ENCODE measurements at places on chromosomes 6 and 20.

- DNase-seq, result no peak
Measured at GRCh38 chr6:79512014-79512413, 25.2 kb downstream of the LCA5 start.

- DNase-seq, result no peak
Measured at GRCh38 chr6:158662607-158662953, 12.7 kb downstream of the SYTL3 start.

DNA sequence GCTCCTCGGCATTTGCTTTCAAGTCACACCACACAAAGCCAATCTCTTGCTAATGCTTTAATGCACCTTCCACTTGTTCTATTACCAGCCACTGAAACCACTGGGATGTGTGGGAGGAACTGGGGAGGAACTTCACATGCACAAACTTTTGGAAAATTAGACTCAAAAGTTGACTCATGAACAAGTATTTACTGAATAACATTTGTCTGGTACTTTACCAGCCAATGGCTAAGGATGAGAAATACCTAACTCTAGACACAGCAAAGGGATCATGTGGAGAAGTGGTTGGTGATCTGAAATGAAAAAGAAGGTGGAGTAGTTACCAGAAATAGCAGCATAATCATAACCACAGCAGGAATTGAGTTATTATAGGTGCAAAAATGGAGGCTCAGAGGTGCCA is 554.0 kb upstream of the NOX3 start:
- DNase-seq, result no peak

- no peak for DNase-seq
Measured at GRCh38 chr6:55713436-55713835, 134.4 kb upstream of the HMGCLL1 start.

DNA sequence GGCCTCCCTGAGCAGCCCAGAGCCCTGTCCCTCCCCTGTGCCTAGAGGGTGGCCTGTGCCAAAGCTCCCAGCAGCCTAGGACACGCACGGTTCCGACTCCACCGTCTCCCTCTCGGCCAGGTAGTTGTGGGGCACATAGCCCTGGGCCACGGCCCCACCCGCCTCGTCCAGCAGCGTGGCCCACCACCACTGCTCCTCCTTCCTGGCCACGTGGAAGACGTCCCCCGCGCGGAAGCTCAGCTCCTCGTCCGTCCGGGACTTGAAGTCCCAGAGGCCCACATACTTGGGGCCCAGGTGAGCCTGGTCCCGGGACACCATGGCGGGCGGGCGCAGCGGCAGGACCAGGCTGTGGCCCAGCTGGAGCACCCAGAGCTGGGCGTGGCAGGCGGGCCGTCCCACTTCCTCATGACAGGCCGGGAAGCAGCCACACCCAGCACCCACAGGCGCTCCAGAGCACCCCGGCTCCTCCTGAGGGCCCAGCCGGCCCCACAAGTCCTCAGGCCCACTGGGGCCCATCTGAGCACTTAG is at the start of gene PTK6:
TSS of gene PTK6 (minus strand) at position 380 of the 528 bp plus-strand sequence. CDS start at position 318, 62 bp downstream.
- peak; percentile 77 for DNase-seq

- no peak for DNase-seq
Measured at GRCh38 chr6:168035661-168036545, 38.4 kb downstream of the KIF25 start.

- DNase-seq, result no peak
Measured at GRCh38 chr6:44053760-44054556, 73.3 kb downstream of the MRPL14 start.

DNA sequence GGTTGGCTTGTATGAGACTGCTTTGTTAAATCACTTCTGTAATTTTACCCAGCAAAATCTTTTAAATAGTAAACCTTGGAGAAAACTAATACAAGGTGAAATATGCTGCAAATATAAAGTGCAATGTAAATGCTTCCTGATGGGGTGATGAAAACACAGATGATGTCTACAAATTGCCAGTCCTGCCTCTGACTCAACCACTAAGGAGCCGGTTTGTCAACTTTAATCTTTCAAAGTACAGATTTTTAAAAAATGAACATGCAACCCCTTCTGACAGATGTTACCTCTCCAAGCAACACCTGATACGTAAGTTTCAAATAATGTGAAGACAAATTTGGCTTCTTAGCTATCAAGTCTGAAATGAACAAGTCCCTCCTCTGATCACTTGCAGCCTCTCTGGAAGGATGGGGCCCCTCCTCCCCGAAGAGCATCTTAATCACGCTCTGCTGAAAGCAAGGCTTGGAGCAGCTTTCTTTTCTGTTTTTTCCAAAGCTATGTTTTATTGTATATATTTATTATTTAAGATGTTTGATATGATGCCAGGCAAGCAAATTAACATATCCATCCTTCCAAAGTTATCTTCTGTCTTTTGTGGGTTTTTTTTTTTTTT is 196.0 kb downstream of the MYLK4 start:
- no peak for DNase-seq

GRCh38 chr6:51788121-51788520 is 299.3 kb downstream of the PKHD1 start:
- no peak for DNase-seq

DNA sequence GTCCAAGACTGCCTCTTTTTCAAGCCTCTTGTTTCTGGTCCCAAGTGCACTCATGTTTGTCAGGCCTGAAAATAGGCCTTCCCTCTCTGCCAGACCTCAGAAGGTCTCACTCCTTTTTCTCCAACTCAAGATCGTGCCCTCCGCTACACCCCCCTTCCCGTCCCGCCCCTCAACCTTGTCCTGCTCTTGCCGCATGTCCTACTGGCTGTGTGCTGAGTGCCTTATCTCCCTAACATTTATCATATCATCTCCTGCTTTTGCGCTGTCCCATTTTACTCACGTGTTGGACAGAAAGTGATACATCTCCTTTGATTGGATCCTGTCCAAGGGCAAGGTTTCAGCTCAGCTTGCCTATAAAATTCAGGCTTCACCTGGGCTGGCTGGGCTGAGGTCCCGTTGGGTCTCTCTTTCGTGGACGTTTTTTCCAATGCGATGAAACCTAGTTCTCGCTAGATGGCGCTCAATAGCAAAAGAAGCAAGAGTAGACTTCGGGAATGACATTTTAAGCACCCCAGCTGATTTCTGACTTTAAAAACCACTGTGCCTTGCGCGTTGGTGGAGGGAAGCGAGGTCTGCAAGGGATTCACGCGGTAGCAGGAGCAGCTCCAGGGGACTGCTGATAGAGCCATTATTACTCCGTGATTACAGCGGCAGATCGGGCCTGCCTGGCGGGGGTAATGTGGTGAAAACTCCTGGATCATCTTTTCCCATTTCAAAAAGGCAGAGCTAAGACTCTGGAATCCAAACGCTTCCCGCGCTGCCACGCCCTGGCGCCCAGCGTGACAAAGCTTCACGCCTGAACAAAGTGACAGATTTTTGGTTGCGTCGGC is 137.6 kb downstream of the IMPG1 start:
- peak; percentile 25 for DNase-seq

DNA sequence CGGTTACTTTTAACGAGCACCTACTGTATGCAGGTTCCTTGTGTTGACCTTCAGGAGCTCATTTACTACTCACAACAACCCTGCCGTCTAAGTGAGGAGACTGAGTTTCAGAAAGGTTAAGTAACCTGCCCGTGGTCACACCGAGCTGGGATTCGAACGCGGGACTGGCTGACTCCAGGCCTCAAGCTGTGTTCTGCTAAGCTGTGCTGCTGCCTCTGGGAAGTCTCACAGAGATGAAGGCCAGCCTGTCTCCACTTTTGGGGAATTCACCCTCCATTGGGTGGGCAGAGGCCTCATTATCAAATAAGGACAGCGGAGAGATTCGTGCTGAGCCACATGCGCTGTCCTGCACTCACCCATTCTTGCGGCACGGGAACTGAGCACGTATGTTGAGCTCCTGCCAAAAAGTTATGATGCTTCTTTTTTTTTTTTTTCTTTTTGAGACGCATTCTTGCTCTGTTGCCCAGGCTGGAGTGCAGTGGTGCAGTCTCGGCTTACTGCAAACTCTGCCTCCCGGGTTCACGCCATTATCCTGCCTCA is 25.9 kb upstream of the MYT1 start:
- DNase-seq, result no peak

DNA sequence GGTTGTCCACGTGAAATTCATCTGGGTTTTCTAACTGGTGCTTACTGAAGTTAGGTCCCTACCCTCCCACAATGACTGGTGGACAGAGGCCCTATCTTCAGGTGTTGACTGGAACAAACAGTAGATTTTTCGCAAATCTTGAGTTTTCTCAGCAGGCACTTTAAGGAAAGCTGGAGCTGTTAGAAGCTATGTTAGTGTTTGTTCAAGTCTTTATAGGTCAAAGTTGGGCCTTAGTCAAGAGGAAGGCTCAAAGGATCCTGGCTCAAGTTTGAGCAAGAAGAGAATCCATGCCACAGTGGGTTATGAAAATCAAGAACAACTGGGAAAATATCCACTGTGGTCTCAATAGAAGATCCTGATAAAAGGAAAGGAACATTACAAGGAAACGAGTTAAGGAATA is 48.5 kb upstream of the ELOVL5 start:
- no peak for DNase-seq

- no peak for DNase-seq
Measured at GRCh38 chr6:147903931-147904330, 395.4 kb downstream of the SAMD5 start.

DNA sequence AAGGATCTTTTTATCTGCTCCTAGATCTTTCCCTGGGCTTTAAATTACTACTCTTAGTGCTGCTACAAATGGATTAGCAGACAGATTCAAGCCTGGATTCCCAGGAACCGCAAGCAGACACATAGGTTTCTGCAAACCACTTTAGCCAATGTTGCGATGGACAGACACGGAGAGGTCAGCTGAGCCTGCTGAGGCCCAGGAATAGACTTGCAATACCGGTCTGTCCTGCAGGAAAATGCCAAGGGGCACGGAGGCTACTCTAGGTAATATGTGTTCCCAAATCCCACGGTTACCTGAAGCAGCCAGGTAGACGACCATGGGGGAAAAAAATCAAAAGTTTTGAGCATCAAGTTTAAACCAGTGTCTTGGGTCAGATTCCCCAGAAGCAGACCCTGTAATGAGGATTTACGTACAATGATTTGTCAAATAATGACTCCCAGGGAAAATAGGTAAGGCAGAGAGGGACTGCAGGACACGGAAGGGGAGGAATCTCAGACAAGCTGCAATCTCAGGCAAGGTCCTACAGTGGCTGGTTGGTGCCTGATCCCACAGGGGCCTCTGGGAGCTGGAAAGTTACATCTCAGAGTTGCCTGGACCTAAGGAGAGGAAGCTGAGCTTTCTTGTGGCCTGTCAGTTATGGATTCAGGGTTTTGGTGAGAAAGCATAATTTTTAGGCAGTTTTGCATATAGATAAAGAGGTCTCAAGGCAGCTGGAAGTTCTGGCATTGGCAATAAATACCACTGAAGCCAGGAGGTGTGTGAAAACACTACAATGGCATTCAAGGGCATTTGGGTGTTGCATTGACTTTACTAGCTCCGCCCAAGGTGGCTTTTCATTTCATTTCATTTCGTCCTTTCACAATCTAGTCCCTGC is 12.5 kb downstream of the OTOR start:
- DNase-seq, result no peak

GRCh38 chr6:12815089-12815488 is 98.5 kb downstream of the PHACTR1 start:
- DNase-seq, result no peak

DNA sequence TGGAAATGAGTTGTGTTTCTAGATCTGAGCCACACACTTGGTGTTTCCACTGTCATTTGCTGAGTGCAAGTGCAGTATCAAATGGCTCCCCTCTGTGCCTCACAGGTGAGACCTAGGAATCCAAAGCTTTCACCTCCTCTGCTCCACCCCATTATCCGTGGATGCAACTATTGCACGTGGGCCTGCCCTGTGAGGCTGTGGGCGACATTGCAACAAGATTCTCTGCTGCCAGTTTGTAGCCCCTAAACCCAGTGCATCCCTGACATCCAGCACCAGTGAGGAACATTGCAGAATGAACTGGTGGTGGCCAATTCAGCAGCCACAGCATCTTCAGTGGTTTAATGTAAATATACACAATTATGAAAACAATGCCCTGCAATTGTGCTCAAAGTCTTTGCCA is 115.0 kb upstream of the FOXA2 start:
- no peak for DNase-seq

DNA sequence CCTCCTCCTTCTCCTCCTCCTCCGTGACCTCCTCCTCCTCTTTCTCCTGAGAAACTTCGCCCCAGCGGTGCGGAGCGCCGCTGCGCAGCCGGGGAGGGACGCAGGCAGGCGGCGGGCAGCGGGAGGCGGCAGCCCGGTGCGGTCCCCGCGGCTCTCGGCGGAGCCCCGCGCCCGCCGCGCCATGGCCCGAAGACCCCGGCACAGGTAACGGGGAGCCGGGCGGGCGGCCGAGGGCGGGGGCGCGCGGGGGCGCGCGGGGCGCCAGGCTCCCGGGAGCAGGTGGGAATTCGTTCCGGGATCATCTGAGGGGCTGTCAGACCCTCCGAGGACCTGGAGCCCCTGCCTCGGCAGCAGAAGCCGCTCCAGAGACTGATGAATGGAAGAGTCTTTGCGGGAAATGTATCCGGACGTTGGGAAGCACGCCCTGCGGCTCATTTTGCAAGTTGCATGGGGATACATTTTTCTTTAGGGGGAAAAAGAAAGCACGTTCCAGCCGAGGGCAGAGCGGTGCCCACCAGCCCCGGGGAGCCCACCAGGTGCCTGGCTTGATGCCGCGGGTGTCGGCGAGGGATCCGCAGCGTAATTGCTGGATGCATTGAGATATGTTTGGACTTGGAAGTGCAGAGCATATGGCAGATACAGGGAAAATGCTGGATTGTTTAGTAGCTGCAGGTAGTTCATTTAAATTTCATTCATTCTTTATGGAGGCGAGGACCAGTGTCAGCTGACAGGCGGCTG is 394 bp downstream of the MYB start:
- DNase-seq, result no peak

DNA sequence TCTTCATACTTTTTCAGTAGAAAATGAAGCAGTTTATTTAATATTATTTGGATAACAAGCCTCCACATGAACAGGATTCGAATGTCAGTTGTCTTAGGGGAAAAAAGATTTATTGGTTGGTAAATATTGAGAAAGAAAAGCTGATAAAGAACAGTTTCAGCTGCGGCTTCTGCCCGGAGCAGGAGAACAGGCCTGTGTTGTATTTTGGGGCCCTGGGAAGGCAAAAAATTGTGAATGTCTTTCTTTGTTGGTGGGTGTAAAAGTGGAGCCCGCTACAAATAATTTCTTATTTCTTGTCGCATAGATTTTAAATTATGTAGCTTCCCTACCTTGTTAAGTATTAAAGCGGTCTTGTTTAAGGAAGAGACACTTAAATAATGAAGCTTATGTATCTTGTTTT is 90.5 kb upstream of the PAX1 start:
- no peak for DNase-seq

DNA sequence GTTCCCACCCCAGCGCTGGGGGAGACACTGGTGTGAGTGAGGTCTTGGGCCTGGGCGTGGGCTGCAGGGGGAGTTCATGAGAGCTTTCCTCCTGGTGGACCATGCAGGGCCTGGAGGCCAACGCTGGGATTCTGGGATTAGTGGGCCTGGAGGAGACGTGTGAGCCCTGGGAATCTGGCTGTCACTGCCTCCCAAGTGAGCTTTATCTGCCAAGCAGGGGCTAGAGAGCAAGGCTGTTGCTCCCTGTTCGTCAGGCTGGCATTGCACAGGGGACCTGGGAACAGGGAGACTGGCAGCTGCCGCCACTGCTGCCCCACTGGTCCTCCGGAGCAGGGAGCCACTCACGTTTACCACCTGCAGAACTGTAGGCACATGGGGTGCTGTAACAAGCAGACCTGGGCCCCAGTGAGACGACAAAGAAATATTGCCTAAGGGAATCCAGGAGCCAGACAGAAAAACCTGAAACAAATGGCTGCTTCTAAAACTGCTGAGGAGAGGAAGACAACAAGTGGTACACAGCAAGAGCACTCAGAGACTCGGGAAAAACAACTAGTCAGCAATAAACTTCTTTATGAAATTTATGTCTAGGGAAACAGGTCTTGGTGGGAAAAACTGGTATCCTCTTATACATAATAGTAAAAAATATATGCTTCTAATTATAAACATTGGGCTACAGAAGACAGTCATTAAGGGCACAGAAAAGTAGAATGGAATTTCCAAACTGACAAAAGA is 45.2 kb downstream of the PPP1R3G start:
- no peak for DNase-seq

Measured in bone marrow (tissue), 2 donors.